Stimulated activated CD8-positive, alpha-beta memory T cell treated with anti-CD3 and anti-CD28 coated beads, Interleukin-4, amount 100 ng/mL, for 1 hour (primary cell): ENCODE measurements at places on chromosomes 1 and 21.

DNA sequence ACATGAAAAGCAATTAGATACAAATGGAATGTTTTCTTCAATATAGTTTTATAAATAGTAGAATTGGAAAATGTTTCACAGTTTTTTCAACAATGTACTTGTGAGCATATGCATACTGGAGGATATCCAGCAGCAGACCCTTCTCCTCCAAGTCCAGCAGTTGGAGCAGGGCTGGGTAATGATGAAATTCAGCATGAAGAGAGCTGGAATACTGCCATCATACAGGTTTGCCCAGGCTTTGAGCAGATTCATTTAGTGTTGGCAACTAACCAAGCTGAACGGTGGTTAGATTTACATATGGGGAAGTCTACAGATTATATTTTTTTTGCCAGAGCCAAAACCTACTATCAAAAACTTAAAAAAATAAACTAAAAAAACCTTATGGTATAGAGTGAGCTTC is 38.3 kb downstream of the WDR3 start:
- DNase-seq = no peak

- no peak for DNase-seq
Observed at GRCh38 chr1:11211925-11212587, 22.9 kb downstream of the ANGPTL7 start.

- no peak for DNase-seq
Observed at GRCh38 chr1:198701250-198701649, 62.4 kb downstream of the PTPRC start.

DNA sequence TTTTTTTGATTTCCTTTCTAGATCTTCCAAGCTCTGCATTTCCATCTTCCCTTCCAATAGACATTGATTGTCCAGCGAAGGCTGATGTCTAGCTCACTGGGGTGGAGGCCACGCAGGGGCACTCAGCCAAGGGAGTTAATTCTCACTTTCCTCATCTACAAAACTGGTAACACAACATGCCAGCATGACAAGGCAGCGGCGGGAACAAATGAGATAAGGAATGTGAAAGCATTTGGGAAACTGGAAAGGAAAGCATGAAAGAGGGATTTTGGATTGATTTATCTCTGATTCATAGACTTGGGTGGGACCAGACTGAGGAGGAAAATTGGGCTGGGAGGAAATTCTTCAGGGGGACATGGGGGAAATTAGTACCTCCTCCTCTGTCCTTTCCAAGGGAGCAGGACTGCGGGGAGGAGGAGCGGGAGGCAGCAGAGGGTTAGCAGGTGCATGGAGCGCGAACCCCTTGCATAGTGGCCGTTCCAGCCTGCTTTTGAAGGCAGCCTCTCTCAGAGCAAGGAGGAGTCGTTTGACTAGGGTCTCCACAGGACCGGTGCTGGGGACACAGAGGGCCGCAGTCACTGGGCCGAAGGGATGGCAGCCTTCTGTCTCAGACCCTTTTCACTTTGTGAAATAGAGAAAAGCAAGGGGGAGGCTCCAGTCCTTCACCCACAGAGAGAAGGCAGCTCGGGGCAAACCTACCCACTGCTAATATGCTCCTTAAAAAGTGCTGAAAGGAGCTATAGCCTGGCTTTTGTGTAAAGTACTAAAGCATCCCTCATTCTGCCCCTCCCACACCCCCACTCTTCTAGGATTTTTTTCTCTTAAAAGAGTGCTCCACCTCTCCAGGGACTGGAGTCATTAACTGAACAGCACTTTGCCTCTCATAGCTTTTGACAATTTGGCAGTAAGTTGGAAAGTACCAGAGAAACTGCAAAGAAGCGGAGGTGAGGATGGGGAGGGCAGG is 89.2 kb downstream of the PLXNA2 start:
- DNase-seq = no peak

- no peak for DNase-seq
Observed at GRCh38 chr1:183414365-183414764, 3.8 kb downstream of the NMNAT2 start.

DNA sequence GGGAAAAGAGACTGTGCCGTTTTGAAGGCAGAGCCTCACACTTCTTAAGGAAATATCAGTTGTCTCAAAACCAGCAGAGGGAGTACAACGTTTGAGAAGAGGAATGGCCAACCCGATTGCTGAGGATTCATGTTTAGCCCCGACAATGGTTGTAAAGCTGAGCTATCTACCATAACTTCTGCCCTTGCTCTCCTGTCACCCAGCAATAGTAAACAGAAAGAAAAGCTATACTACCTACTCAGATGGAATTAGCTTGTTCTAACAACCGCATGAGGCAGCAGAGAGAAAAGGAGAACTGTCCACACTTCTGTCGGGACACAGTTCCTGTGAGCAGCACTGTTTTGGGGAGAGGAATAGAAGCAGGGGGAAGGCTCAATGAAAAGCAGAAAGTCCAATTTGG is 91.2 kb downstream of the SLC45A1 start:
- DNase-seq = no peak

DNA sequence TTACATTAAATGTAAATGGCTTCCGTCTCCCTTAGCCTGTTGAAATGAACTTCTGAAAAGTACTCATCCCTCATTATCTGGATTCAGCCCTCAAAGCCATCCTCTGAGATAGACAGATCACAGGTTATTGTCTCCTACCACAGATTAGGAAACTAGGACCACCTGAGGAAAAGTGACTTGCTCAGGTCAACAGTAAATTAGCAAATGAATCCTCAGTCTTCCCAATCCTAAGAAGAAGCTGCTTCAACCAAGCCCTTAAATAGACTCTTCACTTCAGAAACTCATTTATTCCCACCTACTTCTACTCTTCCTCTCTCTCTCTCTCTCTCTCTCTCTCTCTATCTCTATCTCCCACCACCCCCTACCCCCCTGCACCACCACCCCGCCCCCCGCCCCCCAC is 152.3 kb downstream of the DMRTA2 start:
- DNase-seq = no peak

- DNase-seq = no peak
Observed at GRCh38 chr1:221246628-221247415, 367.6 kb downstream of the HLX start.

DNA sequence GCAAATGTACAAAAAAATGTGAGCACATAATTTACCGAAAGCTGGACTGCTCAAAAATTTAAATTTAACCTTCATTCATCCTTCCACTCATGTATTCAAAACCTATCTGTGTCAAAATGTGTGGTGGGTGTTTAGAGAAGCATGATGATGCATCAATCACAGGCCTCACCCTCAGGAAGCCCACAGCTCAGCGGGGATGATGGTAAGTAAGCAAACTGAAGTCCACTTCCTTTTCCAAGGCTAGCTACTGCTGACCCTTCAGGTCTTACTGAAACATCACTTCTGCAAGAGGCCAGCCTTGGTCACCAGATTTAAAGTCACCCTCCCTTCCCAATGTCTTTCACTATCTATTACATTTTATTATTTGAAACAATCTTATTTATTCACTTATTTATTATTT is 254.5 kb downstream of the DNM3 start:
- no peak for DNase-seq

GRCh38 chr21:42230178-42230577 is 11.2 kb downstream of the ABCG1 start:
- DNase-seq = no peak

DNA sequence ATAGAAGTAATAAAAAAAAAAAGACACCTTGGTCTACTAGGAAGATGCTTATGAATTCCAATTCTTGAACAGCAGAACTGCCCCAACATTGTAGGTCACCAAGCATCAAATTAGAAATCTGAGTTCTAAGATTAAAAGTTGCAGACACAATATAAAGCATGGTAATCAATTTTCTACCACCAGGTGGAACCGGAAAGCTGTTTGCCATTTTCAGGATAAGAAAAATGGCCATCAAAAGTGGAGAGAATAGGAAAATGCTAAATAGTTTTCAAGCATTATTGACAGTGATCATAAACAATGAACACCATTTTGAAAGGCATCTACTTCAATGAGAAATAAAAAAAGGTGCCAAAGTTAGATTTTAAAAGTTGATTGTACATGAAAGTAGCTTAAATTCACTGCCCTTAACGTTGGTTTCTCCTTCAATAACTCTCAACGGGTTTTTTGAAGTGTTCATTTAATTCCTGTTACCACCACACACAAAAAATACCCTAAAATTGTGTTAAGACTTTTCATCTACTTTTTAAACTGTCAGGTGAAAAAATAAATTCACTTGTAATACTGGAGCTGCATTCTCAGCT is 252.9 kb downstream of the KCNT2 start:
- DNase-seq = no peak

DNA sequence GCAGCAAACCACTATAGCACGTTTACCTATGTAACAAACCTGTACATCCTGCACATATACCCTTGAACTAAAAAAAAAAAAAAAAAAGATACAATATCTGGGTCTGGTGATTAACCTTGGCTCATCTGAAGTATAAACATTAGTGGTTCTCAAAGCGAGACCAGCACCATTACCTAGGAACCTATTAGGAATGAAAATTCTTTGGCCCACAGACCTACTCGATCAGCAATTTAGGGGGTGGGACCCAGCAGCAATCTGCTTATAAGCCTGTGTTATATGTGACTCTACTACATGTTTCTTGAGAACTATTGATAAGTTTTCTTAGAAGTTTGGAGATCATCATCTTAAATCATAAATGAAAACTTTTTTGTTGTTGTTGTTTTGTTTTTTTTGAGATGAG is 9.7 kb upstream of the SPATA1 start:
- no peak for DNase-seq

DNA sequence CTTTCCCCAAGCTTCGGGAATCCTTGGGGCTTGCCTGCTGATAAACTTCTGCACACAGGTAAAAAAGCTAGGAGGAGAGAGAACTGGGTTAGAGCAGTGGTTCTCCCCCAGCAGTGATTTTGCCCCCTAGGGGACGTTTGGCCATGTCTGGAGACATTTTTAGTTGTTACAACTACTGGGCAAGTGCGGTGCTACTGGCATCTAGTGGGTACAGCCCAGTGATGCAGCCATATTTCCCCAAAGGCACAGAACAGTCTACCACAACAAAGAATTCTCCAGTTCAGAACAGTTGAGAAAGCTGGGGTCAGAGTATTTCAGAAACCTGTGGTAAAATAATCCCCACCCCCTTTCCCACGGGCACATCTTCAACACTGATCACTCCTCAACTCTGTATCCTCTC is 41.3 kb downstream of the LRRC71 start:
- DNase-seq = no peak

DNA sequence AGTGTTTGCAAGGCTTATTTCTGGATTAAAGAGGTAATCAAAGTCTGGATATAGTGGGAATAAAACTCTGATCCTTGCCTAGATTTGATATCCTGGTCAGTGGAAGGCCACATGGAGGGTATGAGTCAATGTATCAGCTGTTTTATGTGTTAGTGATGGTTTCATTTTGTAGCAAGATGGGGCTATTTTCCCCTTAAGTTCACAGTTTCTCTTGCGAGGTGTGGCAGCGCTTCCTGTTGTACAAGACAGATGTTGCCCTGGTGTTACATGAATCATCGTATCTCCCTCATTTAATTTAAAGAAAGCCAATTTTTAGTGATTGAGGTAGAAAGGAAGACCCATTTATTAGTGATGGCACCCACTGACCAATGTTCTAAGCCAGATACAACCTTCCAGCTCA is 220.2 kb downstream of the DUSP10 start:
- no peak for DNase-seq

GRCh38 chr1:45395582-45395981 is 55.3 kb upstream of the MUTYH start:
- no peak for DNase-seq

DNA sequence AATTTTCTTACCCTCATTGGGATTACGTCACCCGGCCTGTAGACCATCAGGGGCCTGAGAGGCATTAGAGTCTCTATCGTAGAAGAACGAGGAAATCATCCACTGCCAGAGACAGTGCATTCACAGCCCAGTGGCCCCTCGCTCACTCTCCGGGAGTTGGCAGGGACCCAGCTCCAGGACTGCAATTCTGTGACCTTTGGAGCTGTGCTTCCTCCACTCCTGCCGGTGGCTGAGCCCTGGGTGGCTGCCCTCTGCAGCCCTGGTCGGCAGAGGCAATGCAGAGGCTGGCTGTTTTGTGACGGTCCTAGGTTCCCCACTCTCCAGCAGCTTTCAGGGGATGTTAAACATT is 12.7 kb downstream of the SLC37A1 start:
- no peak for DNase-seq

GRCh38 chr1:89125913-89126580 is at the start of gene GBP2:
TSS of gene GBP2 (minus strand) at chr1:89126114. CDS start at chr1:89121966, 4,148 bp downstream.
- no peak for DNase-seq

DNA sequence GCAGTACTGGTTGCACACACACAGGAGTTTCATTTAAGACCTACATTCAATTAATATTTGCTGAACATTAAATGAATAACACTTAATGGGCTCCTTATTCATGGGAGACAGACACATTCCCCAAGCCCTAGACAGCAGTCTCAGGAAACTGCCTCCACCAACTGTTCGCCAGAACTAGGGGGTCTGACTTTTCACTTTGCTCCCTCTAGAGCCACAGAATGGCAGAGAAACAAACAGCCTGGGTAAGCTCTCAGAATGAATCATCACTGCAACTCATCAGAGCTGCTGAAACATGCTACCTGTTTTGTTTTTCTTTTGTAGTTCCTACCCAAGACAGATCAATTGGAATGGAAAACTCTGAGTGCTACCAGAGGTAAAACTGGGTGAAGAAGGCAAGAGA is 31.7 kb downstream of the ELK4 start:
- no peak for DNase-seq

- DNase-seq = no peak
Observed at GRCh38 chr1:118136187-118136941, 48.7 kb downstream of the SPAG17 start.

GRCh38 chr1:151888972-151889570 is 20.2 kb downstream of the THEM4 start:
- DNase-seq = no peak

DNA sequence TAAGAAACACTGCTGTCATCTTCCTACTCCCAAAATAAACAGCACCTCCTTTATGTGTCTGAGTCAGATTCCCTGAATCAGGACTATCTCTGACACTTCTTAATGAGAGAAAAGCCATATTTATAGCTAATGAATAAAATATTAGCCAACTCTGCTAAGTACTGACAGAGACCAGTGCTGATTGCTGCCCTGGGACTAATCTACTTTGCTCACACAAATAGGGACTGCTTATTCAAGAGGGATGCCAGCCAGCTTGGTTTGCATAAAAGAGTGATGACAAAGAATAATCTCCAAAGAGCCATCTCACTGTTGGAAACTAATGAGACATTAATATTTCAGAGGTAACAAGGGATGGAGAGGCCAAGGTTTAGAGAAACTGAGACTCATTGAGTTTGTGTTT is 36.4 kb downstream of the FYB2 start:
- DNase-seq = no peak

- DNase-seq = no peak
Observed at GRCh38 chr1:147472966-147473732, 68.2 kb upstream of the BCL9 start.

- DNase-seq = no peak
Observed at GRCh38 chr1:206666954-206667665, 17.6 kb upstream of the MAPKAPK2 start.
